ENCODE measurements at places on chromosomes 1 and 21.

DNA sequence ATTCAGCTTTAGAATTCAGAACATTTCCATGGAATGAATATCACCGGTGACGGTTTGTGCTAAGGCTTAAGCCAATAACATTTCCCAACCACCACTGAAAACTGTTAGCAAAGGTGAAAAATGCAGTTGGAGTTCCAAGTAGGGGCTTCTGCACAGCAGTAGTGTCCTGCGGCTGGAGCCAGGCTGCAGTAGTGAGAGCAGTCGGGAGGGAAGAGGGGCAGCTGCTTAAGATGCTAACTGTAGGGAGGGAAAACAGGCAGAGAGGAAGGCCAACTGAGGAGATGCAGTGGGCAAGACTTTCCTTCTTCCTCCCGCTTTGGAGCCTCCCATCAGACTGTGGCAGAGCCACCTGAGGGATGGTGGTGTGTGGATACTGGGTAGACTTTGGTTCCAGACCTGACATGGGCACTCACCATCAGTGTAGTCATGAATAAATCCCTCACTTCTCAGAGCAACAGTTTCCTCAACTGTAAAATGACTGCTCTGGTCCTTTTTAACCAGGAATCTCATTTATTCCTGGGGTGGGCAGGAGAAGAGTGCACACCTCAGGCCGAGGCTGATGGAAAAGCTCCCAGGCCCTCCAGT, 3.2 kb downstream of the F3 start:
- no peak for DNase-seq

DNA sequence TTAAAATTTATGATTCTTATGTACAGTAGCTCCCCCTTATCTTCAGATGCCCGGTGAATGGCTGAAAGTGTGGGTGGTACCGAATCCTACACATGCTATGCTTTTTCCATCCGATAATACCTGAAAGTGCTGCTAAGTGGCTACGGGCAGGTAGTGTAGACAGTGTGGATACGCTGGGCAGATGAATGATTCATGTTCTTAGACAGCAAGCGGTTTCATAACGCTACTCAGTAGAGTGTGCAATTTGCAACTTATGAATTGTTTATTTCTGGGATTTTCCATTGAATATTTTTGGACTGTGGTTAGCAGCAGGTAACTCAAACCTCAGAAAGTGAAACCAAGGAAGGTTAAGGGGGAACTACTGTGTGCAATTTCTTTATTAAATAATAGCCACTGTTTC, 7.5 kb downstream of the PCP4 start:
- no peak for DNase-seq

- DNase-seq, result no peak
These were observed 76.7 kb upstream of the PTGFRN start for GRCh38 chr1:116832932-116833578.

GRCh38 chr1:17075470-17076255, 21.8 kb upstream of the SDHB start:
- DNase-seq, result no peak

GRCh38 chr1:44288883-44289282, 66.2 kb downstream of the ERI3 start:
- no peak for DNase-seq

DNA sequence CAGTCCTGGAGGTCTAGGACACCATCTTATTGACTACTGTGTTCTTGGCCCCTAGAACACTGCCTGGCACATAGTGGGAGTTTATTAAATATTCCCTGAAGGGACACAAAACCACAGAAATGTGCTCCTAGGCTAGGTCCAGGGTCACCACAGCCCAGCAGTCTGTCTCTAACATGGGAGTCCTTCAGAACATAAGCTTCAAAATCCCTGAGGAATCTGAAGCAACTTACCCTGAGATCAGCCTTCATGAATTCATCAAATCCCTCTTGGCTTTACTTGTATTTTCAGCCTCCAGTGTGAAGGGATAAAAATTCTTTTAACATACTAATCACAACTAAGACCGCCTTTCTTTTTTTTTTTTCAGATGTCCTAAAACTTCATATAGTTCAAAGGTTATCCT, 32.7 kb upstream of the BCAR3 start:
- DNase-seq, result no peak

DNA sequence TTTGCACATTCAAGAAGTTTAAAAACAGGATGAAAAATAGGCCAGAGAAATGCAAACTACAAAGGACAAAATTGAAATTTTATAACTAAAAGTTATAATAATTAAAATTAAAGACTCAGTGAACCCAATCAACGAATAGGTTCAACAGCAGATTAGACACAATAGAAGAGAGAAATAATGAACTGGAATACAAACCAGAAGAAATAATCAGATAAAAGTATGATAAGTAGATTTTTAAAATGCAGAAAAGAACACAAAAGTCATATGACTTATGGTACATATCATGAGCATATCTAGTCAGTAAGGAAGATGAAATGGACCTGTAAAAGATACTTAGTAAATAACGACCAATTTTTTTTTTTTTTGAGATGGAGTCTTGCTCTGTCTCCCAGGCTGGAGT, 108.1 kb upstream of the COG2 start:
- no peak for DNase-seq

GRCh38 chr1:14263225-14263624, 335.3 kb upstream of the KAZN start:
- no peak for DNase-seq

DNA sequence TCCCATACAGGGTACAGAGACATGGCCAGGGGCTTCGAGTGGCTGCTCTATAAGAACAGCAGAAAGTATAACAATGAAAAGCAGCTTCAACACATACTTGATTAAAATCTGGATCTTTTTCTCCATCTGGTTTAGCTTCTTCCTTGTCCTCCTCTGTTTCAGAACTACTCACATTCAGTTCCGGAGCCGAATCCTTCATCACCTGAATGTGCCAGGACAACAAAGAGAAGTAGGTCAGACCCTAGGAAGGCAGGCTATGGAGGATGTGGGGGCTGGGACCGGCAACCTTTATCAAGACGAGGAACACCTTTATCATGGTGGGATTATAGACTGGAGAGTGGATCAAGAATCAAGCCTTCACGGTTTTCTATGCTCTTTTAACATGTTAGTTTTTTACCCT, 32.2 kb upstream of the RAP1GAP start:
- no peak for DNase-seq

- DNase-seq, result no peak
These were observed 140.9 kb upstream of the ARHGEF16 start for GRCh38 chr1:3313576-3313950.

DNA sequence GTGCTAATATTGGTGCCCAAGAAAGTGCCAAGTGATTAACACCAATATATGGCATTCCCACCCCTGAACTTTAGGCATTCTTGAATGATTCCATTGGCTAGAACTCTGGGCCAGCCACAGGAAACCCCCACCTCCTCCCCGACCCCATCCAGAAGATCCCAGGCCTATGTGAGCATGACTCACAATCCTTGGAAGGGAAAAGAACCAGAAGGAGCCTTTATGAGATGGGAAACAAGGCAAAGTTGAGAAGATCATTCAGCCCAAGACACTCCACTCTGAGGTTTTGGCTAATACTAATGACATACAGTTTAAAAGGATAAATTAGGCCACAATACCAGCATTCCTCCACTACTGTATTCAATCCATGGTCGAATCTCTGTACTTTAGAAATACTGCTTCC, 21.8 kb downstream of the ELK4 start:
- DNase-seq, result no peak

DNA sequence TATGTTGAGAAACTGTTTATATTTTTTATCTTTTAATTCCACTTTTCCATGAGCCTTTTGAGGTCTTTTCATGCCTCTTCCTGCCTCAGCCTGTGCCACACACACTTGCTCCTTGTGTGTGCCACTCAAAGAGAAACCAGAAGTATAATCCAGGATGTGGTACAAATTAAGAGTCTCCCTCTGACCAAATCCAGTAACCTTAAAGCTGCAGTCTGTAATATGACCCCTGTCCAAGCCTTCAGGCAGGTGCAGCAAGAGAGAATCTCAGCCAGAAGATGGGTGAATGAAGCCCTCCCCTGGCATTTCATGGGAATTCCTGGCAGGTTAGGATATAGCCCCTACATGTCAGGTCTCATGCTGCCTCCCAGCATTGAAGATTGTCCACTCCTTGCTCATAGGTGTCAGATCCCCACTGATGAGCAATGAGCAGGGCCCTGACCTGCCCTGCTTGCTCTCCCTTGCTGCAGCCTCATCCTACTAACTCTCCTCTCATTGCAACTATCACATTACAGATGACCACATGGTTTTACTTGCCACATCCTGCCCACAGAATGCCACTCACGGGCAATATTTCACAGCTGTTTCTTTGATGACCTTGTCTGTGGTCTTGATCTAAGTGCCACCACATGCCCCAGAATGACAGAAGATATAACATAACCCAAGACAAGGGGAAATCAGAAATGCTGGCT, 169.3 kb downstream of the SEC16B start:
- DNase-seq, result no peak

GRCh38 chr1:15308135-15308534, 61.1 kb downstream of the FHAD1 start:
- no peak for DNase-seq

- DNase-seq, result no peak
These were observed 286.4 kb downstream of the PTBP2 start for GRCh38 chr1:97007840-97008604.

- no peak for DNase-seq
These were observed 2.4 kb upstream of the ABL2 start for GRCh38 chr1:179231923-179232322.

DNA sequence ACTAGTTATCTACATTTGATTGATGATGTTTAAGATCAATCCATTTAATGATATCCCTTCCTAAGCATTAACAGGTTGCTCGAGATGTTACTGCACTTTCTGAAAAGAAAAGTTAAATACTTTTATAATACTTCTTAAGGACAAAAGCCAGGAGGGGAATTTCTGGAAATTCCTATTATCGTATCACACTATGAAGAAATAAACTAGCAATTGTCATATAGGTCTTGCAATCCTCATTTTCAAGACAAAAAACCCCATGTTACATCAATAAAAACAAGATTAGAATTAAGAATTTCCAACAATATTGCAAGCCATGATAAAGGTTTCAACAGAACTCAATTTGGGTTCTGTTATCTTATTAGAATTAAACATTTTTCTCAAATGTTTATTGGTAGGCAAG, 47.2 kb downstream of the HNRNPR start:
- no peak for DNase-seq

GRCh38 chr1:86998280-86998679, 83.8 kb downstream of the HS2ST1 start:
- DNase-seq, result no peak

- DNase-seq, result no peak
These were observed 9.2 kb downstream of the SLC2A1 start for GRCh38 chr1:42949312-42950115.

DNA sequence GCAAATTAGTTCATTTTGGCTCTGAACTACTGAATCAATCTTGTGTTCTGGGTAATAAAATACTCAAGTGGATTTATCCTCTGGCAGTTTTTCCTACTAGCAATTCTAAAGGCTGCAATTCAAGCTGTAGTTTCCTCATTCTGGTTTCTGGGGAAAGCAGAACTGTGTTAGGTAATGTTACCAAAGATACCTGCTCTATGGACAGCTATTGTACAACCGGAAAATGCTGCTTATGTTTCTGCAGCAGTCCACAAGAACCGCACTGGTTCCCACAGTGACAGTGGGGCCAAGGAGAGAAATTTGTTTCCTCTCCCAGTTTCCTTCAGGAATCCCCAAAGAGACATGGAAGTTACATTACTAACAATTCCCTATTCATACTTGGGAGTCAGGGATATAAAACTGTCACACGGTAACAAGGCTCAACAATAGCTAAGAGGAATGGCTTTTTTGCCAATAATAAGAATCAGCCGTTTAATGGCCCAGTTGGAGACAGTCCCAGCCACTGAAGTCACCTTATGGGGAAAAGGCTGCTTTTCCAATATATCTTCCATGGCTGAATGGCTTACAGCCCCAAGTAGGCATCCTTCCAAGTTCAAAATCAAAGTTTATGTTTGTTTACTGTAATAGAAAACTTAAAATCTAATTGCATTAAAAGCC, 52.6 kb downstream of the PCNX2 start:
- no peak for DNase-seq

GRCh38 chr1:84834419-84835064, 58.5 kb downstream of the LPAR3 start:
- no peak for DNase-seq

DNA sequence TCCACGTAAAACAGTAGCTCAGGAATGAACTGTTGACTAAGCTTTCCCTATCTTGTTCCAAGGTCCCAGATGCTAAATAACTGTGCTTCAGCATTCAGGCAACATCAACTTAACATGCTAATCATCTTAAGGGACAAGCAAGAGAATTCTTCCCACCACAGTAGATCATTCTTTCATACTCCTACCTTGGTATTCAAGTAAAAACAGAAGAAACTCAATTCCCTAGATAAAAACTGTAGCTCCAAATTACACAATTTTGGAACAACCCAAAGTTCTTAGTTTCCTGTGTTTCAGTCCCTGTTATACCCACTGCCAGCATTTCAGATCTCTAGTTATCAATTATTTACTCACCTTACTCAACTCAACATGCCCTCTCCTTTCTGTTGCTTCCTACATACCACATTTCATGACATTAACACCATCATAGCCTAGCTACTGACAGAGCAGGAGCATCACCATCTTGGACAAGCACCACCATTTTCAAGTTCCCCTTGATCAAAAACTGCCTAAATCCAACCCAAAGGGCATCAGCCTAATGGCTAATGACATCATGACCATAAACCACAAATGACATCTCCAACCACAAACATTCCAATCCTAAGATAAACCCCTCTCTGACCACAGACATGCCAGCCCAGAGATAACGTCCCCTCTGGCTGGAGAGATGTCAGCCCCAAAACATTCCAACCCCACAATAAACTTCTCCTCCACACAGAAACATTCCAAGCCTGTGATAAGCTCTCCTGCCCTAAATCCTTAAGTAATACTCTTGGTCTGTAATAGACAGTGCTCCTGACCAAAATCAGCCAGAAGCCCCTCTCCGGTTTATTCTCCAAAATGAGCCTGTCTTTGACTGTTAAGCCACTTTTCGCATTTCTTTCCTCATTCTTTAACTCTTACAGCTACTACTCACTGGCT, 191.2 kb downstream of the RERE start:
- DNase-seq, result no peak

DNA sequence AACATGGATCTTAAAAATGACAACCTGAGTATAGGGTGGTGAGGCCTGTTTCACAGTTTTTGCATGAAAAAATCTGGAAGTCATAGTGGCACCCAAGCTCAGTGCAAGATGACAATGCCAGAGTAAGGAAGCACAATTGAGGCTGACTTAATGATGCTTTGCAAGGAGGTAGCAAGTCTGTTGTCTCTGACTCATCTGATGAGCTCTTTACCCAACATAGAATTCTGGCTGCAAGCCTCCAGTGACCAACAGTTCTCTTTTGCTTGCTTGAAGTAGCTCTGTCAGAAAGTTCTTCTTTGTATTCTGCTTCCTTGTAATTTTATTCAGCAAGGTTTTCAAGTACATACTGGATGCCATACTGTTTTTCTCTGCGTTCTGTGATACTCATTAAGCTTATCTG, 117.1 kb downstream of the FOXD2 start:
- no peak for DNase-seq
